ENCODE measurements at places on chromosomes 2 and 18.
A peak's percentile ranks its signal among the peaks of the same experiment; 100 is the strongest.

DNA sequence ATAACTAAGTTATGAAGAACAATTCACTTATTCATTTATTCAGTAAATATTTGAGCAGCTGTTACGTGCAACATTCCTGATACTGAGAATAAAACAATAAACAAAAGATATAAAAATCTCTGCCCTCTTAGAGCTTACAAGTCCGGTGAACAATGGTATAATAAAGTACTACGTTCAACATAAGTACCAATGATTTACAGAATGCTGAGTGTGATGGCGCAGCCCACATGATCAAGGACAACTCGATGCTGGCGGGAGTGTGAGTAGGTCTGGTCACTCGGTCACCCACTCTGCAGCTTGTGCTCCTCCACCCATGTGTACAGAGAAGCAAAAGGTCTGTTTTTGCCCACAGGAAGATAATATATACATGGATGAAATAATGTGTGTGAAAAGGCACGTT is 254.3 kb downstream of the BCL11A start:
- DNase-seq, result no peak

DNA sequence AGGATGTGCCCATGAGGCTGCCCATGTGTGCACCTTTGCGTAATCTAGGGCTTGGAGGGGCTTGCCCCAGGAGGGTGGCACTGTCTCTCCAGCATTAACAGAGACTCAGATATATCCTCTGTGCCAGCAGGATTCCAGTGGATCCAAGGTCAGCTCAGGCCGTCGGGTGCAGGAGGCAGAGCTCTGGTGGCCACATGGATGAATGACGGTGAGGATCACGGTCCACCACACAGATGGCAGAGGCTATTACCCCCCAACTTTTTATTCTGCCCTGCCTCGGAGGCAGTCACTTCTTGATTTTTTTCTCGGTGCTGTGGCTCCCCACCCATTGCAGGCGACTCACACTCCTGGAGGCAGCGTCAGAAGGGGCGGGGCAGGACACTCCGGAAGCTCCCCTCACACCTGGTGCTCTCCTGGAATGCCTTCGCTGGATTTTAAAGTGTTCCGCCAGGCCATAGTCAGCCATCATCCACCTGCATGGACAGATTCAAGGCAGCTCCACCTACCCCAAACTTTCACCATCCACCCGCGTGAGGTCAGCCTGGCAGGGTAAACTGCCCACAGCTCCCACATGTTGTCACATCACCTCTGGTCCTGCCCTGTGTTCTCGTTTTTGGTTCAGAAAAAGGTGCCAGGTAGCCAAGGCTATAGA is 602.9 kb upstream of the RAB6C start:
- no peak for DNase-seq

GRCh38 chr18:54608028-54608642 is 17.1 kb downstream of the DYNAP start:
- peak; percentile 35 for DNase-seq

DNA sequence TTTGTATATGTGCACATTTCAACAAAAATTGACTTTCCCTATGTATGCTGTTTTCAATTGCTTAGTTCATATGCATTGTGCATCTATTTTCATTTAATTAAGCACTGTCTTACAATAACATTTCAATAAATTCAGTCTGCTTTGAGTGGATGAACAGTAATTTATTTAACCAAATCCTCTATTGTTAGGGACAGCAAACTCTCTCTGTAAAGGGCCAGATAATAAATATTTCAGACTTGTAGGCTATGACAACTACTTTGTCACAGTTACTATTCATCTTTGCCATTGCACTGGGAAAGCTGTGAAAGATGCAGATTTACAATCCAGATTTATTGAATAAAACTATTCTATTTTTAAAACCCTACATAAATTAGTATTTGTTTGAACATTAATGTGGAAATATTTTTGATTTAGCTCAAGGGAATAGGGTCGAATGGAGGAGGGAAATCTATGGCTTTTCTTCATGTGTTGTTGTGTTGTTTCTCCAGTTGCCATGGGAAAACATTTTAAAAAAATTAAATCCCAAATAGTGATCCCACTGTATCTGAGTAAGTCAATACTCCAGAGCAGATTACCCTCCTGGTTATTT is 14.2 kb upstream of the RAB27B start:
- no peak for DNase-seq

DNA sequence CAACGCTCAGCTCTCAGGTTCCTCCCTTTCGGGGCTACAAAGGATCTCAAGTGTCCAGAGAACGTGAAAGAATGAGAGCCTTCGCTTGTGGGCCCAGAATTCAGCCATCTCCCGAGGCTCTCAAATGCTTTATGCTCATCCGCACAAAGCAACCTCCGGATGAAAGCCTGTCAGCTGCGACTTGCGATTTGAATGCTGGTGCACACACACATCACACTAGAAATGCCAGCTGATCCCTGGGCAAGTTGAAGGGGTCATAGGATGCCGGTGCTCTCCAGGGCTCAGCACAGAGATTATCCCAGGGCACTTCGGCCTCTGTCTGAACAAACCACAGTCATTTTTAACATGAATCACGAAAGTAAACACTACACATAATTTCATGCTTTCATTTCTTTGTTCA is 141.8 kb upstream of the MYT1L start:
- no peak for DNase-seq

- no peak for DNase-seq
These were observed 19.4 kb upstream of the ATP6V1B1 start for GRCh38 chr2:70916291-70916690.

DNA sequence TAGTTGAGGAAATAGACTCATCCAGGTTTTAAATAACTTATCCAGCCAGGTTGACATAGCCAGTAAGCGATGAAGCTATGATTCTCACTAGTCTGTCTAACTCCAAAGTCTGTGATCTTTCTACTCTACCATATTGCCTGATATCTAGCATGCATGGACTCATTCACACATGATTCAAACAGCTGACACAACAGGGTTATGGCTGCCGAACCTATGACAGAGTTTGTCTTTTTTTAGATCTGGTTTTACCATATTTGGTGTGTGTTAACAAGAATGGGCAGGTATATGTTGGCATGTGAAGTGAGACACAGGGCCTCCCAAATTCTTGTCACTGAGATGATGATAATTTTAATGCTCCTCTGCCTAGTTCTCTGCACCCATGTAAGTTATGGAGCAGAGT is 210.6 kb downstream of the BABAM2 start:
- DNase-seq, result no peak

GRCh38 chr18:36519358-36519757 is 221.8 kb downstream of the FHOD3 start:
- no peak for DNase-seq

DNA sequence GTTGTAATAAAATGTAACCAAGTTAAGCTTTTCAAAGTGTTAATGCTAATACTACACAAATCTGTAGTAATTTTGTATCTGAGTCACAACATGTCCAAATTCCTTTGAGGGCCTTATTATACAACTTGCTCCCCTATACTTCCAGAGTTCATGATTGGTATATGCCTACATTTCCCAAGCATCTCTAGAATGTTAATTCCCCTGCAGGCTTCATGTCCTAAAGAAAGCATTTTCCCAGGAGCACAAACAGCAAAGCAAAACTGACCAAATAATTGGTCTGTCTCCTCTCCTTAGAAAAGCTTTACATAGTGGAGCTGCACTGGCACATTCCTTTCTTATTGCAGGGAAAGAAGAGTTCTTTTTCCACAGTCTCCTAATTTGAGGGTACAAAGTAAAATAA is 3.7 kb downstream of the ALS2 start:
- DNase-seq, result no peak

DNA sequence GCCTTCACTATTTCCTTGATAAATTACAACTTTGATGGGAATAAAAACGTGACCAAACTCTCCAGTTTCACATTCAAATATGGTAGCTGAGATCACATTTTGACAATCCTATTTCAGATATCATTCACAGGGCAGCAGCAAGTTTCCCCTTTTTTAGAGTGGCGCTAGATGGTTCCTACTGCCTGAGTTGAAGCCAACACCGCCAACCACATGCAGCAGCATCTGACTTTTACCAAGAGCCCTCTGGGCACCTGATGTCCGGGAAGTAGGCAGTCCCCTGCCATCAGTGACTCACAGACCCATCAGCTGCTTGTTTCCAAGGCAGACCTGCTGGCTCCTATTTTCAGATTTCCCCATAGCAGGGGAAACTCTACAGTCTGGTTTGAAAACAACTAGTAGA is 4.0 kb upstream of the MREG start:
- DNase-seq, result no peak

DNA sequence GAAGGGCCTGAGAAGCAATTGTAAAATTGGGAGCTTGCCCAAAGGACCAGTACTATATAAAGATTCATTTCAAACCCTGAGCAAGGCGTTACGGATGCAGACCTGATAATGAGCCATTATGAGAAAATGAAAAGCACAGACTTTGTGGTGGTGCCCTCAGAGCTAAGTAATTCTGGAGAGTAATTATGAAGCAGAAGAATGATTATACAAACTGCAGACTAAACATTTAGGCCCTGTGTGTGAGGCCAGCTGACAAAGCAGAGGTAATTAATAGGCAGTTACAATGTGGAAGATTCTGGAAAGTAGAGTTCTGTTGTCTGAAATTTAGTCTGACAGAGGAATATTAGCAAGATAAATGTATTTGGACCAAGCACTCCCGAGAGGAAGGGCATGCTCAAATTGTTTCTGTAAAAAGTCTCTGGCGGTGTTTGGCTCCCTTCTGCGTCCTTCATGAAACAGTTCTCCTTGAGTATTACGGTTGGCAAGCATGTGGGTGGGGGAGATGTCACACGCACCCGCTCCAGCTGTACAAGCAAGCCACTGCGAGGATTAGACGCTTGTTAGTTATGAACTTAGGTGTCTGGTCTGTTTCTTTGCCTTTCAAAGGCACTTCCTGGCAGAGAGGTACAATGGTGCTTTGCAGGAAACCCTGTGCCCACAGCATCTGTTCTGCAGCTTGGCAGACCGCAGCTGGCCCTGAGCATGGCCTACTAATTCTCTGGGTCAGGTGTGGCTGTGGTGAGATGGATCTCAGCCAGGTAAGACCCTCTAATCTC is 45.5 kb downstream of the CDC42EP3 start:
- peak; percentile 83 for DNase-seq

DNA sequence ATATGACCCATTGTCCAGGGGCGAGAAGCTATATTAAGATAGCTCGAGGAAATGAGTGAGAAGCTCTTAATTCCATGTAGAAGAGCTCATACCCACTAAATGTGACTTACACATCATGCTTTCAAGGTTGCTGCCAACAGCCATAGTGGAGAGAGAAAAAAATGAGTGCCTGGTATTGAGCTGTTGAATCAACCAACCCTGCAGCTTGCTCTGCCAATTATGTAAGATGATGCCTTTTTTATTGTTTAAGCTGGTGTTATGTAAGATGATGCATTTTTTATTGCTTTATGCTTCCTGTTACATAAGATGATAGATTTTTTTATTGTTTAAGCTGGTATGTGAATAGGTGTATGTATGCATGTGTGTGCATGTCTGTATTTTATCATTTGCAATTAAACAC is 228.2 kb downstream of the CCDC178 start:
- DNase-seq, result peak; percentile 16

GRCh38 chr2:223819891-223820290 is 17.5 kb downstream of the AP1S3 start:
- no peak for DNase-seq

DNA sequence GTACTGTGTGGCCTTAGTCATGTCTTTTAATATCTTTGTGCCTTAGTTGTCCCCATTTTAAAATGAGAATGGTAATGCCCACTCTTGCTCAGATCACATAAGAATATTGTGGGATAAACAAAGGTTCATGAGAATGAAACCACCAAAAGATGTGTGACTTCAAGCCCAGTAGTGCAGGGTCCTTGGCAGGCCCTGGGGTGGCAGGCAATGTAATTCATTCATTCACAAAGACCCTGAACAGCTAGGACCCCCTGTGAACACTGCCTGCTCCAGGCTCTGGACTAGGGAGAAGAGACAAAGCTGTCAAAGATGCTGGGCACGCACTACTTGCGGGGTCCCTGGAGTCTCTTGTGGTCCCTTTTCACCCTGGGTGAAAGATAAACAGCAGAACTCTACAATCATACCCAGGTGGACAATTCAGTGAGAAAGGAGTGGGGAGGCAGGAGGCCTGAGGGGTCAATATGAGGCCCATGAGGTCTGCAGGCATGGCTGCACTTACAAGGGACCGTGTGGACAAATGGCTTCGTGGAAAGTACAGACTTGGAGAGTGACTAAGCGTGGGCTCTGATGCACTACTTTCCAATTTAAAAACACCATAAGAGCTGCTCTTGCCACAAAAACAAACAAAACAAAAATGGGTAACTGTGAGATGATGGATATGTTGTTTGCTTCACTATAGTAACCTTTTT is 136.1 kb downstream of the SMAD7 start:
- DNase-seq, result no peak

Data from COR-L47 (cell line).